ENCODE measurements at places on chromosomes 7 and 10.

- DNase-seq, result no peak
These were observed 76.0 kb downstream of the HIP1 start for GRCh38 chr7:75662579-75663301.

DNA sequence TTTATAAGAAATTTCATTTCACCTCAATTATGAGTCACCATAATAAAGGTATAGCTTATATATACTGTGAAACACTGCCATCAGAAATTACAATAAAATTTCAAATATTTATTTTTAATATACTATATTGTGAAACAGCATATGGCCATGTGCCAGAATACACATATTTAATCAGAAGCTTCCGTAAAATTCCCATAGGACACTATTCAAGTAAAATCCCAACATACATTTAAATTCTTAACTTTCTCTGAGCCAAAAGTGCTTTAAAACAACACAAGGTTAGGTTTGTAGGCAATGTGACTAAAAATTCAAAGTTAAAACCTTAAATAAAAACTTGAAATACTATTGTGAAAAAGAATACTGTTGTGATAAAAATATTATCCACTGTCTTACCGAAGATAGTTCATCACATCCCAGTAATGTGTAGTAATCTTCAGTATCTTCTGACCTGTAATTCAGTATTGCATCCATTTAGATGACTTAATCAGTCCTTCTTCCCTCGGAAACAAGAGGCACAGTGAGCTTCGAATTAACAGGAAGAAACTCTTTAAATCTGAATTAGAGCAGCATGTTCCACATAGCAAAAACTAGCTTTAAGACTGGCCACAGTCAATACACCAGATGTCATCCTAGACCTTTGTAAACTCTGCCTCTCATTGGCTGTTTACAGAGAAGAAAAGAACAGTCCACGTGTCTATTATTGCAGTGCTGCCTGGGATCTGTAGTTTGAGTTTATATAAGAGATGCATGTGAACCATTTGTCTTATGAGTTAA, at the start of gene DNAJC12:
Gene DNAJC12 (minus strand): TSS at position 648 of the 774 bp plus-strand sequence. CDS start 177 bp downstream, at position 471.
- no peak for DNase-seq

DNA sequence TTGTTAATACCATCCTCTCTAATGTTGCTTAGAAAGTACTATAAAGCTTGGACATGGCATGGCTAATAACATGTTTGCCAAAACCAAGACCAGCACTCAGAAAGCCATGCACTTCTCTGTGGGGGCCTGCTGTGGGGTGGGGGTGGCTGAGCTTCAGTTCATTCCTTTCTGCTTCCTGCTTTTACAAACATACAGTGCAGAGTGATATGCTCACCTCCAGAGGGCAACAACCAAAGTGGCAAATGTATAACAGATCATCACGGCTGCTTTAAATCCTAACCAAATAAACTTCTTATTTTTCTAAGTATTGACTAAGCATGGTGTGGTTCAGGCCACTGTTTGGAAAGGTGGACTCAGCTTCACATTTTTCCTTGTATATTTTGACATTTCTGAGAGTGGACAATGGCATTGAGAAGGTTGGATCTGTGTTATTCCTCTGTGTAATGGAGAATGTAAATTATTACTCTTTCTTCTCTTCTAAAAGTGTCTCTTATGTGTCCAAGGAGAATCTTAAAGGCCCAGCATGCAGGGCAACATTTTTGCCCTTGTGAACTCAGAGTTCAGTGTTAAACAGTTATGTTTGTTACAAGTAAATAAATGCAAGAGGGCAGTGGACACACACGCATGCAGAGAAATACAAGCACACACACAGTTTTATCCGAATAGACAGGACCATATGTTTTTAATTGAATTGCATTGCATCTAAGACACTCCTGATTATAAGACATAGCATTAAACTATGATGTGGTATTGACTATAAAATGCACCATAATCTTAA, 186.1 kb downstream of the HERPUD2 start:
- DNase-seq, result no peak

- DNase-seq, result no peak
These were observed 358.7 kb downstream of the PHF14 start for GRCh38 chr7:11332186-11332864.

DNA sequence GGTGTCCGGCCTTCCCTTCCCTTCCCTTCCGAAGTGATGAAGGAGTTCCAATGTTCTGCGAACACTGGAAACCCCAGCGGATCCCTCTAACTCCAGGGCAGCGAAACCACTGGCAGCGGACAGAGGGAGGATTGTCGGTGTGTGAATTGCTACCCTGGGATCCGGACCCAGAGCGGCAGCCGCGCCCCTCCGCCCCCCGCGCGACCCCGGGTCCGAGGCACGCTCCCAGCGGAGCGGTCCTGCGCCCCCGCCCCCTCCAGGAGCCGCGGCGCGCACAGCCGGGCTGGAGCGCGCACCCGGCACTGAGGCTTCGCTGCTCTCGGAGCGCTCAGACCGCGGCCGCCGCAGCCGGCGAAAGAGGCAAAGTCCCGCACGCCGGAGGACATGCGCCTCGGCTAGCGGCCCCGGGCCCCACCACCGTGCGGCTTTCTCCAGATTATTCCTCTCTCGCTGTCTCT, at the start of gene PTPRZ1:
Gene PTPRZ1 (plus strand): TSS at position 331 of the 458 bp plus-strand sequence. CDS start 339 bp downstream, outside the sequence.
- no peak for DNase-seq

DNA sequence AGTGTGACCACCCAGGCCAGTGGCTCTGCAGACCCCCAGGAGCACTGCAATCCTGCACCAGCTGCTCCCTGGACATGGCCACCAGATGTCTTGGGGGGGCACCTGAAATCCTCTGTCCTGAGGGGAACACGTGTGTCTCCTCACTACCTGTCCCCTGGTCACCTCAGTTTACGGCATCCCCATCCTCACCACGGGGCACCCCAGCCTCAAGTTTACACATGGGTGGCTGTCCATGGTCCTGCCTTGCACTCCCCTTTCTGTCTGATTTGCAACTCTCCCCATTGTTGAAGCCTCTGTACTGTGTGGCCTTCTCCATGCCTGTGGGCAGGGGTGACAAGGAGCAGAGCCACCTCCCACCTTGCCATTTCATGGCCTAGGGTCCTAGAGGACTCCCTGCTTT, 67.2 kb downstream of the RAMP3 start:
- DNase-seq, result no peak

GRCh38 chr7:149007611-149008010, 20.7 kb downstream of the PDIA4 start:
- DNase-seq, result no peak

GRCh38 chr10:119103903-119104653, at the start of gene DENND10:
DENND10 (plus strand) TSS chr10:119104113; CDS start chr10:119104143, 30 bp downstream.
- DNase-seq, result peak; percentile 68

DNA sequence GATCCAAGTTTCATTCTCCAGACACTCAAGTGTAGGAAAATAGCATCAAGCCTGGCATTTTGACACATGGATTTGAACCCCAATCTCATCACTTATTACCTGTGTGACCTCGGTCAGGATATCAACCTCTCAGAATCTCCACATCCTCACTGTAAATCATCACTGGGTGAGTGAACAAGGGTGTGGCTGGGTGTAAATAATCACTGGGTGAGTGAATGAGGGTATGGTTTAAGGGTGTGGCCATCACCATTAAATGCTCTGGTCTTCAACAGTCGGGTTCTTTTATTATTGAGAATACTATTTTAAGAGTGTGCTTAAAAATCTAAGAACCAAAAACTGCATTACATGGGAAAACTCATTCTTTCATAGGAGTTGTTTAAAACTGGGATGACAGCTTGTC, 200.1 kb downstream of the DOCK4 start:
- no peak for DNase-seq

GRCh38 chr10:600234-600633, 89.2 kb downstream of the DIP2C start:
- DNase-seq, result no peak

DNA sequence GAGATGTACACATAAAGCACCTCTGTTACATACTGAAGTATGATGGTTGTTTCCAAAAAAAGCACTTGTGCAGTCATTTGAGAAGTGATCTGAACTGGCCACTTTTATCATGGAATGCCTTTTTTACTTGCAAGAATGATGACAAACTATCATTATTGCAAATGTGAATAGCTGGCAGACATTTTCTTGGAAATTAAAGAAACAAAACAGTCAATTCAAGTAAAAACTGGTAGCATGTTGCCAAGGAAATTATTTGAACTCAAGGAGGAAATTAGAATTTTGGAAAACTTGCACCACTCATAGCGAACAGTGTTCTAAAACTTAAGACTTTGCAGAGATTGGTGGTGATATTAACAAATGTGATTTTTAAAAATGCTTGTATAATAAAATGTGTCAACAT, 6.6 kb downstream of the RHEB start:
- no peak for DNase-seq

GRCh38 chr7:40199076-40199802, 64.4 kb downstream of the SUGCT start:
- no peak for DNase-seq

GRCh38 chr10:35910234-35910633, 268.1 kb upstream of the FZD8 start:
- no peak for DNase-seq

- no peak for DNase-seq
These were observed 126.0 kb downstream of the KCNMA1 start for GRCh38 chr10:77511498-77512218.

DNA sequence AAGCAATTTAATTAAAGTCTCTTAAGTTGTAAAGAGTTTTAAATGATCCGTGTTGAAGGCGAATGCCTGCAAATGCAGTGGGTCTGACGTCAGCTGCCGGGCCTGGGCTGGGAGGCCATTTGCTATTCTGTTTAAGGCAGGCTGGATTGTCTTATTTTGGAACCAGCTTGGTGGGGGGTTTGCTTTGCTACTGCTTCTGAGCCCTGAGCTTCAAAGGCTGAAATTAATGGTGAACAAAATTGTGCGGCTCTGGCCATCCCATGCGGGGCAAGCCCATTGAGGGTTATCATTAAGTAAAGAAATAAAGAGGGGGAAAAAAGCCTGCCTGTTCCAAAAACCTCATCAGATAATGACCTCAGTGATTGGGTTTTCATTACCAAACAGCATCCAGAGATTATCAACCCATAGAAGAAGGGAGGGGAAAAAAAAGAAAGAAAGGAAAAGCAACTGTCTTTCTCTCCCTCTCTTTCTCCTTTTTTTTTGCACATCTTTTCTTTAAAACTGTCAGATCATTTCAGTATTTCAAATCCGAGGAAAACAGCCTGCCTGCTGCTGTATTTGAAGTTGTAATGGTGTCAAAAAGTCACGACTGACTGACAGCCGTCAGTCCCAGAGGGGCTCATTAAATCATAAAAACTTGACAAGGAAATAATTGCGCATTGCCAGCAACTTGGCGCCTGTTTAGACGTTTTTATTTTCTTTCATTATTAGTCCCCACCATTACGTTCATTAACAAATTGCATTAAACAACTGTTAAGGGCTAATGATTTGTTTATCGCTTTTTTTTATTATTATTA, 131.9 kb upstream of the TCF7L2 start:
- DNase-seq, result no peak

DNA sequence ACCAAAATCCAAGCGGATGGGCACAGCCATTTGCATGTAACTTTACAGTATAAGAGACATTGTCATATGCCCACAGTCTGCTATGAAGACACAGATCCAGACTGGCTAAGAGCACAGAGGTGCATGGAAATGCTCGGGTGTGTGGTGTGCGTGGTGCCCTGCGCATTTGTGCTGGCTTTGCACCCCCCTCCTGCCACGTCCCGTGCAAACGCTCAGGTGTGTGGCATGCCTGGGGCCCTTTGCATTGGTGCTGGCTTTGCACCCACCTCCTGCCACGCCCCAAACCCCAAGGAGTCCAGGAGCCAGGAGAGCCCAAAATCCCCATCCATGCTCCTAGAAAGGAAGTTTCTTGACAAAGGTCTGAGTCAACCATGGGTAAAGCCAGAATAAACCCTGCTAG, 306.2 kb downstream of the PTPRN2 start:
- DNase-seq, result no peak

- DNase-seq, result no peak
These were observed 30.3 kb downstream of the BCAP29 start for GRCh38 chr7:107610323-107610722.

DNA sequence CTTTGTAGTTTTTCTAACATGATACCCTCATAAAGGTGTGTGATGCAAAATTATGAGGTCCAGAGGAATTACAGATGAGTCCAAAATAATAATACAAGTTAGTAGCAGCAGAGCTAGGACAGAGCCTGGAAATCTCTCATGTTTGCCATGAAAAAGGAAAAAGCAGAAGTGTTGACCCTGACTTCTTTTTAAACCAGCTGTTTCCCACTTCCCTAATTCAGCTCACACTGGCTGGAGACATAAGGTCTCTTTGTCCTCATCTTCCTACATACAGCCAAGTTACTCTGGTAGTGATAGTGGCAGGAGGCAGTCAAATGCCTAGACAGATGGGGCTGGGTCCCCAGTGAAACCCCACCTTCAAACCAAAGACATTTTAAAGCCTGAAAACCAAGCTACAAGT, 269.2 kb downstream of the C7orf25 start:
- DNase-seq, result no peak

GRCh38 chr10:12484002-12484918, 134.9 kb downstream of the CAMK1D start:
- DNase-seq, result no peak

DNA sequence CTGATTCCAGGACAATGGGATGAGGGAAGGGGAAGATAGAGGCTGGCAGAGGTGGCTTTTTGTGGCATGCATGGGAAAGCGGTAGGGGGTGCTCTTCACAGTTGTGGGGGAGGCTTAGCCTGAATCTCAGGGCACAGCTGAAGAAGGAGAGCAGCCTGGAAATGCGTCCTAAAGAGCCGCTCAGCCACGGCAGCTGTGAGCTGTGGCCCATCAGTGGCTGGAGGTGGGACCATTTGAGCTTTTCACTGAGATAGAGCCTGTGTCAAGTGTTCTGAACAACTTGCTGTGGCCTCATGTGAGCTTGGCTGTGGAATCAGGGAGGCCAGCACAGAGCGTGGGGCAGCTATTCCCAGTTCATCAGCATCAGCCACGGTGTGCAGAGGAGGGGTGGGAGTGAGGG, 100.3 kb upstream of the INSYN2A start:
- no peak for DNase-seq

GRCh38 chr10:24457661-24458318, 248.9 kb downstream of the KIAA1217 start:
- no peak for DNase-seq

DNA sequence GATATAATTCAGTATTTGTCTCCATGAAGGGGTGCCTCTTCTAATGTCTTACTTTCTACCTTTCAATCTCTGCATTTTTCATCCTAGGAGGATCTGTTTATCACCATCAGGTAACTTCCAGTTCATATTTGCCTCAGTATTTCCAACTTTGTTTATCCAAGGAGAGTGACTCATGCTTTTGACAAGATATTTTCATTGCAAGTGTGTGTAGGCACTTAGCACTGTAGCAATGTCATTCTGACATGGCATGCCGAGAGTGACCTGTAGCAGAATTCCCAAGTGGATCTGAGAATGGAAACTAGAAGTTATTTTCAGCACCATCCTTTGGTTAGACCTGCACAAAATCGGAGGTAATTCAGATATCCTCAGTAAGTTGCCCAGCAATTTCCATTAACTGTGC, 129.9 kb downstream of the INHBA start:
- DNase-seq, result no peak

All from activated T-helper 1 cell treated with anti-CD3 and anti-CD28 coated beads, Interleukin-2, amount 50 U/mL, for 16 hours (primary cell).